CD4-positive, alpha-beta T cell treated with Interleukin-4 for 4 hours (primary cell): ENCODE measurements at places on chromosomes 3 and 15.
A peak's percentile ranks its signal among the peaks of the same experiment; 100 is the strongest.

DNA sequence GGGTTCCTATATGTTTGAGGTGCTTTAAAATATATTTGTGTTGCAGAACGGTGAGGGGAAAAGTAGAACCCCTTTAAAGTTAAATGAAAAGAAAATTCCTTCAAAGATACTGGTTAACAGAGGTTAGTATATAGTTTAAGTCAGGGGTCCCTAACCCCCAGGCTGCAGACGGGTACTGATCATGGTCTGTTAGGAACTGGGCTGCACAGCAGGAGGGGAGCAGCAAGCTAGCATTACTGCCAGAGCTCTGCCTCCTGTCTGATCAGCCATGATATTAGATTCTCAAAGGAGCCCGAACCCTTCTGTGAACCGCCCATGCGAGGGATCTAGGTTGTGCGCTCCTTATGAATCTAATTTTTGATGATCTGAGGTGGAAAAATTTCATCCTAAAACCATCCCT is 37.5 kb upstream of the RFX7 start:
- no peak for DNase-seq

DNA sequence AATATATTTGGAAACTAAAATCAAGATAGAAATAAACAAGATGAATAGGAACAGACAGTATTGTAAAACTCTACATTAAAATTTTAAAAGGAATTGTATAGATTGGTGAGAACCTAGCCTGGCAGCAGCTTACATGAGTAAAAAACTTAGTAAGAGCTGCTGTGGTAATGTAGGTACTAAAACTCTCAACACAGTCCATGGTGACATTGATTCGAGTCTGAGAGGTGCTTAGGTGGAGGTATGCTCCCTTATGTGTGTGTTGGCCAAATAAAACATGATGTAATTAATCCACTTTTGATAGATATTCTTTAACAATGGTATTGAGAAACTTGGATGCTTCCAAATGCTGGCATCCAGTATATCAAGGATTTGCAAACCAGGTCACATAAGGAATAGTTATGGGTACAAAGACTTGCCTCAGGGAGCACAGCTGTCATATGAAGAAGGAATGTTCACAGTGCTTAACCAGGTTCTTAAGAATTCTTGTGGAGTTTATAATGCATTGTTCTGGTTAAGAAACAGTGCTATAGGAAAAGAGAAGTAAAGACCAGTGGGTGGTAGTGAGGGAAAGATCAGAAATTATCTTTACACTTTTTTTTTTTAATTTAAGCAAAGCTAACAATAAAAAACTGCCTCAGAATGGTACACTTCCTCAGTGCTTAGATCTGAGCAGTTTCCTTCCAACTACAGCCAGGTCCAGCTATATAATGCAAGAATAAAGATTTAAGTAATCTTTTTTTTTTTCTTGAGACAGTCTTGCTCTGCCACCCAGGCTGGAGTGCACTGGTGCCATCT is 24.6 kb upstream of the IL20RB start:
- no peak for DNase-seq

DNA sequence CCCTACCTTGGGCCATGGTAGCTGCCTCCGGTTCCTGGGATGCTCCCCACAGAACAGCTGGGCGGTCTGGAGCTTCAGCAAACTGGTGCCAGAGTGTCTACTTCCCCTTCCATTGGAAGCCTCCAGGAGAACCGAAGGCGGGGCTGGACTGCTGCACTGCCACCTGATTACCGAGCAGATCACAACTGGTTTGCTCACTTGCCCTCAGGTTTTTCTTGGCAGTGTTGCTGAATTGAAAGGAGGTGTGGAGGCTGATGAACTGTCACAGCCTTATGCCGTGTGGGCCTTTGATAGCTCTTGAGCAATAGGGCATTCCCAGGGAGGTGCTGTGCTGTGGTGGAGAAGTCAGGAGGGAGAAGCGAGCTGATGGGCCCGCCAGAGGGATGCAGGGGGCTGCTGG is at the start of gene TGM5:
Gene TGM5 (minus strand): TSS at position 95 of the 400 bp plus-strand sequence. CDS start 79 bp downstream, at position 16.
- DNase-seq = no peak

GRCh38 chr3:133410191-133410892 is 10.5 kb downstream of the BFSP2 start:
- DNase-seq = no peak

GRCh38 chr3:32403663-32404062 is 12.0 kb downstream of the CMTM7 start:
- DNase-seq = no peak

DNA sequence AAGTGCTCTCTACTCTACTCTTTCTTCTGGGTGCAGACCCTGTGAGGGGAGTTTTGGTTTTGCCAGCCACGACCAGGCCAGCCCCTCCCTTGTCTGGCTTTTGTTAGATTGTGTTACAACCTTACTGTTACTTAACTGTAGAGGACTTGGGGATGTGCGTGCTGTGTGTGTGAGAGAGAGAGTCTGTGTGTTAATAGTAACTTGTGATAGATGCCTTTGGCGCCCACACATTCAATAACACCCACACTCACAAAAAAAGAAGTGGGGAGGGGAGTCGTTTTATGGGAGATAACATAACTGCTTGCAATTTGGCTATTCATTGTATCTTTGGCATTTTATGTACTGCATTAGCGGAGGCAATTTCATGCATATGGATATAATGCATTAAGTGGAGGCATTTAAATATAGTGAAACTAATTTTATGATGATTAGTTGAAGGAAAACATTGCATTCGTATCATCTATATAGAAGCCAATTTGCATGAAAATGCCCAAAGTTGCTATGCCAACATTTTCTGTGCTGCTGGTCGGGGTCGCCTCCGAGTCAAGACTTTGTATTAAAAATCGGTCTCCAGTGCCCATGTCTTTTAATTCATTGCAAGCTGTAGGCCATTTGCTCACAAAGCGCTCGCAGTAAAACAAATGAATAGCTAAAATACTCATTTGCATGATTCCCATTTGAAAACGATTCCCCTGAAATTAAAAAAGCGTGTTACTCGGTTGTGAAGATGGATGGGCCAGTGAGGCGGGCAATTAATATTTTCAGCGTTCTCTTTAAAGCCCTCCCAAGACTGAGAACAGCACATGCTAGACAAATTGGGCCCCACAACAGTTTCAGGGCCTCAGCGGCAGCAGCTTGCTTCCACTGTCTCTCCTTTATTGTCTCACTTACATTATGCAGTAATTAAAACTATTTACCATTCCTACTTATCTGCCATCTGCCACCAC is 158.5 kb upstream of the SMAD3 start:
- no peak for DNase-seq

DNA sequence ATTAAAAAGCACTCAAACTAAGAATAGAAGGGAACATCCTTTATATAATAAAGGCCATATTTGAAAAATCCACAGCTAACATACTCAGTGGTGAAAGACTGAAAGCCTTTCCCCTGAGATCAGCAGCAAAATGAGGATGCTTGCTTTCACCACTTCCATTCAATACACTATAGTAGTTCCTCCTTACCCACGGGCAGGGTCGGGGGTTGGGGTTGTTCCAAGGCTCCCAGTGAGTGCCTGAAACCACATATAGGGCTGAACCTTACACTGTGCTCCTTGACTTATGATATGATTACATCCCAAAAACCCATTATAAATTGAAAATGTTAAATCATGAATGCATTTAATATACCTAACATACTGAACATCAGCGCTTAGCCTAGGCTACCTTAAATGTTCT is 37.7 kb downstream of the ALDH1L1 start:
- no peak for DNase-seq

DNA sequence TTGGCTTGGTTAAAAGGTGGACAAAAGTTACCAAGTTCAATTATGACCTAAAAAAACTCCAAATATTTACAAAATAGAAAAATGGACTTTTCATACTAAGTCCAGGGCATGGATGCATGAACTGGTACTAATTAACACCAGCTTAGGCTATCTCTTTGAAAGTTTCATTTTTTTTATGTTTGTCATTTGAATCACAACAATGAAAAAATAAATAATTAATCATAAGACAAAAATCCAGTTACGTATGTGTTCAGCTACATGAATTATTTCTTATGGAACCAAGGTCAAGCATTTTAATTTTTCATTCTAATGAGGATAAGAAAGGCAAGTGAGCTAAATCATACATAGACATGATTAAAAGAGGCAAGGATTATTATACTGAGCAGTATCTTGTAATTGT is 23.7 kb upstream of the STRIT1 start:
- DNase-seq = no peak

DNA sequence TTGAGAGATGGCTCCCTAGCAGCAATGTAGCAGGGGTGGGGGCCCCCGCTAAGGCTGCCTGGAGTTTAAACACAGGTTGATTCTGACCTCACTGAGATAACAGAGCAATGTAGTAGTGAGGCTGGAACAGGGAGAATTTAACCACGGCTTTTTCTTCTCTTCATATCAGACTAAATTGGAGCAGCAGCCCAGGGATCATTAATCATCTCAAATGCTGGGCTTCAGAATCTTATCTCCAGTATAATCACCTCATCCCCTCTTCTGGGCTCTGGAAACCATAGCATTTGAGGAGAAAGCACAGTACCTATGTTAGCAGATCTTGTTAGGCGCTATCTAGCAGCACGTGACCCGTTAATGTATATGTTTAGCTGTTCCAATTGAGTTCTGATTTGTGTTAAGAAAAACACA is 25.4 kb upstream of the DET1 start:
- no peak for DNase-seq

- DNase-seq = no peak
These were observed 427.5 kb downstream of the PDCD6IP start for GRCh38 chr3:34225821-34226366.

DNA sequence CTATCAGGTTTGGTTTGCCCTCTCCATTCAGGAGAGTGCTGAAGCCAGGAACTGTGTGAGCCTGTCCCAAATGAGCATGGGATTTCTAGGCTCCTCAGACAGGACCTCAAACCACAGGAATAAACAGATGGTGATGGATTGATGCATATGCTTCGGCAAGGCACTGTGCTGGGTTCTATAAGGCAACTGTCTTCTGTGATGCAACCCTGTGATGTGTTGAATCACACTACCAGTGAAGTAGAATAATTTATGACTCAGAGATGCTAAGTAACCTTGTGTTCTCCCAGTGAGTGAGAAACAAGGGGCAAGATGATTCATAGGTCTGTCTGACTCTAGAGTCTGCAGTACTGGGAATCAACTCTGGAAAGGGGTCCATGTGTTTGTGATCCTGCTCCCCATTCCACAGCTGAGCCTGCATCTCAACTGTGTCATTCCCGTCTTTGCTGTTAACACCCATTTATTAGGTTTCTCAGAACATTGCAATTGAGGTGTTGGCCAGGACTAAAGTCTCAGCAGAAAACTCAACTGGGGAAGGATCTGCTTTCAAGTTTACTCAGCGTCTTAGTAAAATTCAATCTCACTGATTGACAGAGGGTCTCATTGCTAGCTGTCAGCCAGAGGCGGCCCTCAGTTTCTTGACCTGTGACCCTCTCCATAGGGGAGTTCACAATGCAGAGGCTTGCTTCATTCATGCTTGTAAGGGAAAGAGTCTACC is 510.1 kb upstream of the CFAP20DC start:
- DNase-seq = peak; percentile 38

DNA sequence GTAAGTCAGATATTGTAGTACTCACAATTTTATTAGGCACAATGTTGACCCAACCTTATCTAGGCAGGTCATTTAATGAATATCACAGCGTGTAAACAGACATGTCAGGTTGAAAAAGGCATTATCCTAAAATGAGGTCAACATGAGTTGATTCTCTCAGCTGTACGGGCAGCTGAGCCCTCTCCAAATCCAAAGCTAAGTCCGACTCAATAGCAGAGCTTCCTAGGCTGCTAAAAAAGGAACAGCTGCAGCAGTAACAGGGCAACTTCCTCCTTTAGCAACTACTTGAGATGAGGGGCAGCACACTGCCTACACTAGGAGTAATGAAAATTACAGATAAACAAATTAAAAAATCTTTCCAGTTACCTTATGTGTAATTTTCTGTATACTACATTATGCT is 189.2 kb downstream of the CADM2 start:
- no peak for DNase-seq

- no peak for DNase-seq
These were observed 652.3 kb downstream of the ROBO1 start for GRCh38 chr3:79115458-79115857.

DNA sequence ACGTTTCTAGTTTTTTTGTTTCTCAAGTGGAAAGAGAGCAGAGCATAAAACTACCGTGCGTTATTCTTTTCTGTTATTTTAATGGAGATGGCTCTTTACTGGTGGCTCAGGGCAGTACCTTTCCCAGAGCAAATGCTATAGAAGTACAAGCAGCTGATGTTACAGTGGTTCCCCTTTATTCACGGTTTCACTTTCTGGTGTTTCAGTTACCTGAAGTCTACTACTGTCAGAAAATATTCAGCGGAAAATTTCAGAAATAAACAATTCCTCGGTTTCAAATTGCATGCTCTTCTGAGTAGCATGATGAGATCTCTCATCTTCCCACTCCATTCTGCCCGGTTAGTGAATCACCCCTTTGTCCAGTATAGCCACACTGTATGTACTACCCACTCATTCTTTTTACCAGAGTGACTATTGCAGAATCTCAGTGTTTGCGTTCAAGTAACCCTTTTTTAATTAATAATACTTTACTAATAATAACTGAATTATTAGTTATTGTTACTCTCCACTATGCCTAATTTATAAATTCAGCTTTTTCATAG is 597.5 kb upstream of the ROBO2 start:
- no peak for DNase-seq

- no peak for DNase-seq
These were observed 308.3 kb upstream of the NR2E3 start for GRCh38 chr15:71502077-71502432.

GRCh38 chr3:170961616-170962400 is 53.4 kb upstream of the EIF5A2 start:
- DNase-seq = peak; percentile 5
